ENCODE measurements at places on chromosomes 16 and 17. TPM values are rescaled to one million over a fixed set of nuclear protein-coding genes. Genes with fewer than 3 reads are reported as not detected.

The ZACN gene
- total RNA-seq: not detected

The CCR7 gene
- total RNA-seq: 1.3 TPM

The SHCBP1 gene
- total RNA-seq: 0.92 TPM

The CLEC18A gene
- total RNA-seq: 3.6 TPM

The AP2B1 gene
- 162 TPM for total RNA-seq

The LPO gene
- not detected for total RNA-seq

The C17orf50 gene
- not detected for total RNA-seq

The SLC5A11 gene
- 2.5 TPM for total RNA-seq

The PDF gene
- total RNA-seq: 13.8 TPM

The COPS3 gene
- 43.8 TPM for total RNA-seq

The BRIP1 gene
- 0.83 TPM for total RNA-seq

The MYO15B gene
- total RNA-seq: 434 TPM

Measured in mucosa of gallbladder (tissue), 1 donor.